Activated CD4-positive, alpha-beta T cell treated with anti-CD3 and anti-CD28 coated beads for 36 hours (primary cell): ENCODE measurements at places on chromosomes 6 and 20.
A peak's percentile ranks its signal among the peaks of the same experiment; 100 is the strongest.

DNA sequence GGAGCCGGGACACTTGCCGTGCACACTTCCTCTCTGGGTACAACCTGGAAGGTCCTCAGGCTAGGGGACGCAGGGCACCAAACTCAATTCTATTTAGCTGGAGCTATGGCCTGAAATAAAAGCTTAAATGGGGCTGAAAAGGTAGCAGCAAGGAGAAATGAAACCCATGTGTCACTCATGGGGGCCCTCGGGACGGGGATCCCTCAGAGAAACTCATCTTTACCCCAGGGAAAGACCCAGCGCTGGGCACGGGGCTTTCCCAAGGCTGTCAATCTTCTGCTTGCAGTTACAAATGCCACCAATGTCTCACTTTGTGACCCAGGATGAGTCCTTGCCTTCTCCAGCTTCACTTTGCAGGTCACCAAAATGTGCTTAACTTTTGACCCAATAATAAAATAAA, 16.5 kb downstream of the SNAI1 start:
- peaks cover 15% of the 10 kb centered on the region for H3K4me1 ChIP-seq
- no peaks in the 10 kb centered on the region for H3K36me3 ChIP-seq
- no peak overlapping the region for H3K27ac ChIP-seq
- DNase-seq = peak; percentile 78
- no peak overlapping the region for H3K4me3 ChIP-seq

DNA sequence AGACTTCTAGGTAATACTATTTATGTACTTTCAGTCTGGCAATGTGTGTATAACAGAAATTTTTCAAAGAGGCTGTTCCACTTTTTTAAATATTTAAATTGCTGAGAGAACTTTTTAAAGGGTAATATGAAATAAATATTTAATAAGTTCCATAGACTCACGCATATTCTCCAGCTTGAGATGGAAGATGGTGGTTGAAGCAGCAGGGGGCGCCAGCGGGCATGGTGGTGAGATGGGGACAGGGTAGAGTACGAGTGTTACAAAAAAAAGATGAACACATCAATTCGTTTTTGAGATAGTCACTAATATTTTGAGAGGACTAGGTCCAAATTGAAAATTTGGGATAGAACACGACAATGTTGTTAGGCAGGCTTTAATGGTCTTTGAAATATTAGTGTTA, 68.4 kb downstream of the RSPO3 start:
- no peak overlapping the region for H3K27ac ChIP-seq
- DNase-seq = peak; percentile 87
- H3K4me1 ChIP-seq = no peaks in the 10 kb centered on the region
- H3K4me3 ChIP-seq = no peak overlapping the region
- H3K36me3 ChIP-seq = no peaks in the 10 kb centered on the region
- peaks cover 5% of the 10 kb centered on the region for H3K27me3 ChIP-seq

- H3K36me3 ChIP-seq = no peaks in the 10 kb centered on the region
- H3K27ac ChIP-seq = no peak overlapping the region
- no peak overlapping the region for H3K4me3 ChIP-seq
- H3K27me3 ChIP-seq = no peaks in the 10 kb centered on the region
- peaks cover 5% of the 10 kb centered on the region for H3K4me1 ChIP-seq
- no peak for DNase-seq
Measured at GRCh38 chr6:125985979-125986300, 400 bp upstream of the TRMT11 start.

DNA sequence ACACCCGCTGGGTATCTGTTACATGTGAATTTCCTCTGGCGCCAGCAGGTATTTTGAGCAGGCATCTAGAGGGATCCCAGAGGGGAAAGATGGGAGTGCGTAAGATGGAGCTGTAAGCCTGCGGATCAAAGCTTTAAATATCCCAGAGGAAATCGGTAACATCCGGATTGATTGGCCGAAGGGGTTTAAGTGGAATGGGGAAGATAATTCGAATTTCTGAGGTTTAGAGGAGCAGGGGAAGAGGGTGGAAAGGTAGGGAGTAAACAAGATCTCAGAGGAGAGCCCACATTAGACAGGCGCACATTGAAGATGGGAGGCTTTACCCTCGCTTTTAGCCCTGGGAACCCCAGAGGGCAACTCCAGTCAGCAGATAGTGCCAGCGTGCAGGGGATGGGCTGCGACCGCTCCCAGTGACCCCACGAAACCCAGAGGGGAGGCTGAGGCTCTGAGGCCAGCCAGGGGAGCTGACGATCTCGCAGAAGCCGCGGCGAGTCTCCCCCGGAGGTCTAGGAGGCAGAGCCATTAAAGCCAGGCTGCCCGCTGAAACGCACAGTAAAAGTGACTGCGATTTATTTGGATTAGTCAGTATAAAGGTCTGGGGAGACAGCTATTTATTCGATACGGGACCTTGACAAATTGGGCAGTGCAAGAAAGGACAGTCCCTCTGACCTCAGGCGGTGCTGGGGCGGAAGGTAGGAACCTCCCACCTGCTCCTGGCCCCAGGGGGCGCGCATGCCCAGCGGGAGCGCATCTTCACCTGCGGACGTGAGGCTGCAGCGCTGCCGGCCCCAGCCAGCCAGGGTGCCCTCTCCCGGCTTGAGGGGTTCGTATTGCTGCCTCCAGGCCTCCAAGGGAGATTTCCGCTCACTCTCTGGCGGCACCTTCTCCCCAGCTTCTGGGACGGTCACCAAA, 34.3 kb upstream of the TCF21 start:
- peaks cover 51% of the 10 kb centered on the region for H3K27me3 ChIP-seq
- no peak overlapping the region for H3K27ac ChIP-seq
- H3K4me3 ChIP-seq = no peak overlapping the region
- no peaks in the 10 kb centered on the region for H3K36me3 ChIP-seq
- peaks cover 11% of the 10 kb centered on the region for H3K4me1 ChIP-seq
- peak; percentile 17 for DNase-seq
